NCI-H69 (cell line): ENCODE measurements at places on chromosomes 6 and 20.

DNA sequence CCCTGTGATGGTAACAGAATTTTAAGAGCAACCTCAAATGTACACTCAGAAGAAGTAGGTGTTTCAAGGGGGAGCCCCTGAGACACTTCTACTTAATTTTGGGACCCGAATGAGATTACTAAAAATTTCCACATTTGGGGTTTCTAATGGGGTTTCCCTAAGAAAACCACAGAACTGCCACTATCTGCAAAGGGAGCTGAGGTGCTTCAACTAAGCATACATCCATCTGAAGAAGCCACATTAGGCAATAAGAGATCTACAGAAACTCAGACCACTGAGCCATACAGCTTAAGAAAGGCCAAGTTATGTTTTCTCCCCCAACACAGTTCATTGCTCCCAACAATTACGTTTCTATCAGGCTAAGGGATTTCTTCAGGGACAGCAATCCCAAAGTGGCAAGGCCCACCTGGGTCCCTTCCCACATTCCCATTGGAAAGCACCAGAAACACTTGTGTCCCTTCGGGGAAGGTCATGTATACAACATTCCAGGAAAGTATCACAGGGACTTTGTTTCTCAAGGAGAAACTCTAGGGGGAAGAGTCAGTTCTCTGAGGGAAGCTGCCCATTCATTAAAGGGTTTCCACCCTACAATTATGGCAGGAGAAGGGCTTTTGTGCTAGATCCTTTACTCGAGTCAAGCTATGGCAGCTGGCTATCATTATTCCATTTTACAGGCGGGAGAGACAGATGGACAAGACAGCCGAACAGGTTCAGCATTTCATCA, 5.0 kb downstream of the BCL2L1 start:
- DNase-seq = peak; percentile 91

- no peak for DNase-seq
Observed at GRCh38 chr20:32289661-32290431, 12.4 kb downstream of the KIF3B start.

DNA sequence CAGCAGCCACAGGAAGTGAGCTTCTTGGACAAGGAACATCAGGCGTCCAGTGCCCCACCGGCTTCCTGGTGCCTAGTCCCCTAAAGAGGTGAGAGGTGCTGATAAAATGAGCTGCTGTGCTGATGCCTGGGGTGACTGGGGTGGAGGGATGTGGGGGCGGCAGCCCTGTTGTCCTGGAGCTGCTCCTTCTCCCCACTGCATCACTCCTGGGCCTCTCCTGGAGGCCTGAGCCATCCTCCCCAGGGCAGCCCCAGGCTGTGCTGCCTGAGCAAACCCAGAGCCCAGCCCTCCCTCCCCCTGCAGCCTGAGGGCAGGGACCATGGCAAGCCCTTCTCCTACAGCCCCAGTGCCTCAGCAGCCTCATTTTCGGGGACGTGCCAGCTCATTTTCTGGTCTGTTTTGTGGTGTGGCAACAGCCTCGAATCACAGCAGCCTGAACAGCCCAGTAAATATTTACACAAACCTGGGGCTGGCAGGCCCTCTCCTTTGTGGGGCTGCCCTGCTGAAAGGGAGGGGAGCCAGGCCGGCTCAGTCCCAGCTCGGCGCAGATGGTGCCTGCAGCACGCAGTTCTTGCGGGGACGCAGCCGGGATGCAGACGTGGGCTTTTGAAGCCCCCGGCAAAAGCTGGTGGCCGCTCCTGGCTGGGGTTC, 259.9 kb downstream of the DLL1 start:
- DNase-seq = peak; percentile 96

- peak; percentile 50 for DNase-seq
Observed at GRCh38 chr6:42337985-42338743, 113.6 kb downstream of the TRERF1 start.

DNA sequence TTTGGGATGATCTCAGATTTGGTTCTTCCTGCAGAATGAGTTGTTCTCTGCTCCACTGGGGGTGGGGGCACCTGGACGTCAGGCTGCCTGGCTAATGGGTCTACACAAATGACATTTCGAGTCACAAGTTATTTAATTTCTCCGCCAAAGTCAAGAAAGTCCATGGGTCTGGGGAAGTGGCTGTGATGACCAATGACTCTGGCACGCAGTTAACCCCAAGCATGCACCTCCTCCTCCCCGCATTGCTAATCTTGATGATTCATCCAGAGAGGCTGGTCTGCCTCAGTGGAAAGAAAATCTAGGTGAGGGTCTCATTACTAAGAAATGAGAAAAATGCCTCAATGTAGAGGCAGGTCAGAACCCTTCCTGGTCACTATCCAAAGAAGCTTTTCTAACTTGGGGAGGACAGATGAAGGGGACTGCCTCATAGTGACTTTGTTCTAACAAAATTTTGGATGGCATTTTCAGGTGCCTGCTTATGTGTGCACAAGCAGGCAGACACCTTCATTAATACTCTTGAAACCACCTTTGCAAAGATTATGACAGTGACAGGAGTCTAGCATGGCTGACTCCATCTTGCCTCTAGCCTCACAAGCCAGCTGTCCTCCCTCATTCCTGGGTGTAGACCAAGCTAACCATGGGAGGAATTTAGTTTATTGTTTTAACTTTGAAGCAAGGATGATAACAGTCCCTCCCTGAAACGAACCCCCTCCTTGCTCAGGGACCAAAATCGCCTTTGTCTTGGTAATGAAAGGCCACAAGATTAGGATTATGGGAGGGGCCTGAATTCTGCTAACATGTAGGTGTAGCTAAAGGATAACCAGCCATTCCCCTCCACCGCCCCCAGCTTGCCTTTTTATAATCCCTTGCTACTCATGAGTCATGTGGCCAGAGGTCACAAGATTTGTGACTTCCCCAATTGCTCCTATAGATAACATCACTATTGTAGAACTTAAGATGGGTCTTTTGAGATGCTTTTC, 98.6 kb upstream of the MRPS10 start:
- no peak for DNase-seq
